Foreskin fibroblast (primary cell): ENCODE measurements at places on chromosomes 2 and 18.

GRCh38 chr18:74310411-74310810 is 5.2 kb upstream of the C18orf63 start:
- DNase-seq: peak; percentile 74

GRCh38 chr2:40155728-40156127 is 296.2 kb downstream of the SLC8A1 start:
- DNase-seq: no peak

DNA sequence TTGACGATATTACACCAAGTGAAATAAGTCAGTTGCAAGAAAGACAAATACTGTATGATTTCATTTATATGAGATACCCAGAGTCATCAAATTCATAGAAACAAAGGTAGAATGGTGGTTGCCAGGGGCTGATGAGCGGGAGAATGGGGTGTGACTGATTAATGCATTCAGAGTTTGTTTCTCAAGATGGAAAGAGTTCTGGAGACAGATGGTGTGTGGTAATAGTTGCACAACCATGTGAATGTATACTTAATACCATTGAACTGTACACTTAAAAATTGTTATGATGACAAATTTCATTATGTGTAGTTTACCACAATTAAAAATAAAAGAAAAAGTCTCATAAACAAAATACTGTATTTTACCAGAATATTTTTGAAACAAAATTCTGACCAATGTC is 117.3 kb downstream of the PIGN start:
- peak; percentile 26 for DNase-seq

GRCh38 chr2:120384486-120385354 is 38.8 kb downstream of the INHBB start:
- DNase-seq: no peak

GRCh38 chr2:230000118-230000841 is 68.4 kb downstream of the SLC16A14 start:
- no peak for DNase-seq

DNA sequence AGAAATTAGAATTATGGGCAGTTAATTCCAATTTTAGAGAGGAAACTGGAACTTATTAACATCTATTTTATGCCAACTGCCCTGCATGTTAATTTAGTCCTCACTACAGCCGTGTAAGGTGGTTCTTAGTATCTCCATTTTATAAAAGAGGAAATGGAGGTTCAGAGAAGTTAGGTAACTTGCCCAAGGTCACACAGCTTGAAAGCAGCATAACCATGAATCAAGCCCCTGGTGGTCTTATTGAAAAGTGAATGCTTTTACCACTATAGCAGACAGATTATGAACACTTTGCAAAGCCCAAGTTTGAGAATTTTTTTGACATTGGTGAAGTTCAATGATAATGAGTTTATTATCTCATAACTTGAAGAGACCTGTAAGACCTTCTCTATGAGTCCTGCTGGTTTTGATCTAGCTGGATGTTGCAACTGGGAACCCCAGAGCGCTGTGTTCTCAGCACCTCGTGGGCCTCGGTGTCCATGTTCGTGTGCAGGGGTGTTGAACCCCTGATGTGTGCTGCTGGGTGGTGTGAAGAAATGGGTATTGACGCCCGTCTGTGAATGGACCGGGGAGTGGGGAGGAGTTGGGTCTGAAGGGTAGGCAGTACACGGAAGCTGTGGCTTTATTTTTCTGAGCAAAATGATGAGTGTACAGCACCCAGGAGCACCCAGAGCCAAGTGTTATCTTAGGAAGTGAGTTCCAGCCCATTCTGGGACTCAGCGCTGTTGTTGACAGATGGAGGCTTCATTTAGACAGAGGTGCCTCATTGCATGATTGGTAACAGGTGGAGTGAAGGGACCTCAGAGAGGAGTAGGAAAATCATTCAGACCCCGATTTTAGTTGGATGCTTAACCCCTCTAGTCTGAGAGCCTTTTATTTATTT is 9.7 kb downstream of the GREB1 start:
- no peak for DNase-seq

DNA sequence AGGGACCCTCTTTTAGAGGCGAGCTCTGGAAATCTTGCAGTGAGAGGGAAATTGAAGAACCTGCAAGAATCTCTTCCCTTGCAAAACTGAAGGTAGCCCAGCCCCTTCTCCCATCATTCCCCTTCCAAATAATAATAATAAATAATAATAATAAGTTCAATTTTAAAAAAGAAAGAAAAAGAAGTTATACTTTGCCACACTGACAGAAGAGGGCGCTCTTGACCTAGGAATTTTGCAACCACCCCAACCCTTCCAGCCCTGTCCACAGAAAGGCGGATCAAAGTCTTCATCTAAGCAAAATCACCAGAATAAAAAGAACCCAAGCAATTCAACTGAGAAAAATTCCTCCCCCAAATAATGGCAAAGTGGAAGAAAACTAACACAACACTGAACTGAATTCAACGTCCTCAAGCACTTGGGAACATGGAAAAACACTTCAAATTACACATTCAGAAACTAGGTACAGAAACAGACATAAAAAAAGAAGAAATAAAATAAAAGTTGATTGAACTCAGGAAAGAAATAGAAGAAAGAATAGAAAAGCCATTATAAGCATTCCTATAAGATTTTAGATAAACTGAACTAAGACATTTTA is 98.9 kb upstream of the GLS start:
- DNase-seq: peak; percentile 45

GRCh38 chr2:231800493-231801091 is 14.3 kb downstream of the COPS7B start:
- DNase-seq: no peak

- DNase-seq: no peak
Measured at GRCh38 chr2:230843132-230843531, 21.6 kb upstream of the ITM2C start.

DNA sequence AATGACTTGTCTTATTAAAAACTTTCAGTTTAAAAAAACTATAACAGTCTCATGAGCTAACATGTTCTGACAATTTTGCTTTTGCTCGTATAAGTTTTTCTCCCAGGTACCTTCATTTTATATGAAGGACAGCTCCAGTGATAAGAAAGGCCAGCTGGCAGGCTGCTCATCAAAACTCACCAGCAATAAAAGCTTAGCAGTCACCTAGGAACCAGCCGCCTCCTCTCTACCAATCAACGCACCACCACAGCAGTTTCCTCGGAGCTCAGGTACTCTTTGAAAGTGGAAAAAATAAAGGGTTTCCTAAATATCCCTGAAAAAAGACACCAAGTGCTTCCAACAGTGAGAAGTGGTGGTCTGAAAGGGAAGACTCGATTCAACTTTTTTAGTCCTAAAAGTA is 100.9 kb upstream of the CCDC150 start:
- no peak for DNase-seq

DNA sequence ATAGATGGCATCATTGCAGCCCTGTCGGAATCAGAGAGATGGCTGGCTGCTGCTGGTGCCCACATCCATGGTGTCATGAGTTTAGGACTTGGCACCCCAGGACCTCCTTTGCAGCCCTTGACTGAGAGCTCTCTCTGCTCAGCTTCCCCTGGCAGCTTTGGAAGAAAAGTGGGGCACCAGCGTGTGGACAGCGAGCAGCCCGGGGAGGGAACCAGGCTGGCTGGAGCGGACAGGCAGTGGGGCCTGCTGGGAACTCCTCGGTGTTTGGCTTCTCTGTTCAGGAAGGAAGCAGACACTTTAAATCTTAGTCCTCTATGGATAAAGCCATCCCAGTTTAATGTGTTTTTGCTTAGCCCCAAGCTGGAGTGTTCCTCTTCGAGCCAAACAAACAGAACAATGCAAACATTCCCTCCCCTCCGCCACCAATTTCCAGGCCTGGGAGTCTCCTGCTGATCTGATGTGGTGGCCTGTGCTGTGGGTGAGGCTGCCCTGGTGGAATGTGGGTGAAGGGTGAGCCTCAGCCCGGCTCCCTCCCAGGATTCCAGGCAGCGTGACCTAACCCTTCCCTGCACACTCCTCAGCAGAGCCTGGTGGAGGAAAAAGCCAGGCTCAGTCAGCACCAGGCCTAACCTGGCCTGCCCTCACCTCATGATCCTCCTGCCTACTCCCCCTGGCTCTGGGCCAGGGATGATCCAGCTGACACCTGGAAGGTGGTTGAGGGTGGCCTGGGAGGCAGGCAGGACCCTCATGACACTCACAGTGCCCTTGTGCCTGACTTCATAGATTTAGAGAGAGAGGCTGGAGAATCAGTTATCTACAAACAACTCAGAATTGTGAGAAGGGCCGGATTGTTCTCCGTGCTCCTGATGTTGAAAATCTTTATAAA is 21.6 kb upstream of the ITGB6 start:
- DNase-seq: peak; percentile 89

DNA sequence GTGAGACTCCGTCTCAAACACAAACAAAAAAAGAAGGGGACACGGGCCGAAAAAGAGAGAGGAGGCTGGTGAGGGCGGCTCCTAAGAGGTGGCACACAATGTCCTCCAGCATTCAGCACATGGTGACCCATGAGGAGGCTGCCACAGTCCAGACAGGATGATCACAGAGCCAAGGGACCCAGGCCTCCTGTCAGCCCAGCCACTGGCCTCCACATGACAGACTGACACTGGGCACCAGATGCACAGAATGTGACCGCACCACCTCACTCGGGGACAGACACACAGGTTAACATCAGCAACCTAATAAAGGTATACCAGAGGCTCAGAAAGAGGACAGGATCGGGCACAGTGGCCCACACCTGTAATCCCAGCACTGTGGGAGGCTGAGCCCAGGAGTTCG is 21.0 kb downstream of the PASK start:
- DNase-seq: no peak

- DNase-seq: peak; percentile 55
Measured at GRCh38 chr2:25618676-25619075, 54.7 kb downstream of the DTNB start.
